Glutamatergic neuron (in vitro differentiated cells): ENCODE measurements at places on chromosomes 3 and 15.

- peak; percentile 73 for DNase-seq
Observed at GRCh38 chr3:50347187-50347813, 1.8 kb upstream of the ZMYND10 start.

DNA sequence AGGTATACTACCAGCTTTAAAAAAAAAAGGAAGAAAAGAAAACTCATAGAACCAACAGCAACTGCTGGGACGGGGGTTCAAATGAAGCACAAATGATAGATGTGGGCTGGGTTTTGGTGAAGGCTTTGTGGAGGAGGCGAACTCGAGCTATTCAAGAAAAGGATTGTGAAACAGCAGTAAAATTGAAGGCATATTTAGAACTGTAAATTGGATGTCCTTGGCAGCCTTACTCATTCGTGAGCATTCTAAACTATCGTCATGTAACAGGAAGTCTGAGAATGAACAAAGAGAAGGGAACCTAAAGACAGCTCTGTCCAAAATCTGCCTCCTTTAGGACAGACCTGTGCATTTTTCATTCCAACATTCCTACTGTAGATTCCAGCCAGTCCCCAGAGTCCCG, 97.8 kb downstream of the LARS2 start:
- no peak for DNase-seq

- no peak for DNase-seq
Observed at GRCh38 chr3:133531981-133532380, 41.5 kb upstream of the CDV3 start.

- no peak for DNase-seq
Observed at GRCh38 chr3:27311400-27311799, 57.8 kb downstream of the NEK10 start.

DNA sequence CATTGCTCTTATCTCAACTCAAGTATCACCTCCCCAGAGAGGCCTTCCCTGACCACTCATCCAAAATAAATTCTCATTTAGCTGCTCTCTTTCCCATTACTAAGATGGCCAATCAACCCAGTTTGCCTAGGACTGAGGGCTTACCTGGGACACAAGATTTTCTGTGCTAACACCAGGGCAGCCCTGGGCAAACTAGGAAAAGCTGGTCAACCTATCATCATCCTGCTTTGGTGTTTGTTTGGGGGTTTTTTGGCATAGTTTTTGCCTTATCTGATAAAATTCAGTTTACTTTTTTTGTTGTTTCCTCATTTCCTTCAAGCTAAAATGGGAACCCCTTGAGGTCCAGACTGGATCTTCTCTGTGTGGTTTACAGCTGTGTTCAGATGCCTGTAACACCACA, 131.4 kb upstream of the NR2F2 start:
- no peak for DNase-seq

- no peak for DNase-seq
Observed at GRCh38 chr3:60610441-60611112, 640.7 kb downstream of the FHIT start.

DNA sequence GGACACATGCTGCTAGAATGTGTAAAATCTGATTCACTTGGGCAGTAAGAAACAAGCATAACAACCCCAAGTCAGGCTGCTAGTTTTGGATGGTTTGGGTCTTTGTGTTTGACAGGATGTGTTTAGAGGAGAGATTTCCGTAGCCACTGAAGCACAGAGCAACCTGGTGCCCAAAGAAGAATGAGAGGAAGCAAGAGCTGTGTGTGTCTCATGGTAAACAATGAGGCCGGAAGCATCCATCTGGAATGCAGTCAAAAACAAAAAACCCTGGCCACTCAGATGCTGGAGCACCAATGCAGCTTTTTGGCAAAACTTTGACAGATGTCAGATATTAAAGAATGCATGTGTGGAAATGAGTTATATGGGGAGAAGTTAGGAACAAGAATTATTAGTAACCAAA, 39.4 kb upstream of the SNRK start:
- DNase-seq, result no peak

- no peak for DNase-seq
Observed at GRCh38 chr3:5013021-5013906, 34.0 kb downstream of the BHLHE40 start.

DNA sequence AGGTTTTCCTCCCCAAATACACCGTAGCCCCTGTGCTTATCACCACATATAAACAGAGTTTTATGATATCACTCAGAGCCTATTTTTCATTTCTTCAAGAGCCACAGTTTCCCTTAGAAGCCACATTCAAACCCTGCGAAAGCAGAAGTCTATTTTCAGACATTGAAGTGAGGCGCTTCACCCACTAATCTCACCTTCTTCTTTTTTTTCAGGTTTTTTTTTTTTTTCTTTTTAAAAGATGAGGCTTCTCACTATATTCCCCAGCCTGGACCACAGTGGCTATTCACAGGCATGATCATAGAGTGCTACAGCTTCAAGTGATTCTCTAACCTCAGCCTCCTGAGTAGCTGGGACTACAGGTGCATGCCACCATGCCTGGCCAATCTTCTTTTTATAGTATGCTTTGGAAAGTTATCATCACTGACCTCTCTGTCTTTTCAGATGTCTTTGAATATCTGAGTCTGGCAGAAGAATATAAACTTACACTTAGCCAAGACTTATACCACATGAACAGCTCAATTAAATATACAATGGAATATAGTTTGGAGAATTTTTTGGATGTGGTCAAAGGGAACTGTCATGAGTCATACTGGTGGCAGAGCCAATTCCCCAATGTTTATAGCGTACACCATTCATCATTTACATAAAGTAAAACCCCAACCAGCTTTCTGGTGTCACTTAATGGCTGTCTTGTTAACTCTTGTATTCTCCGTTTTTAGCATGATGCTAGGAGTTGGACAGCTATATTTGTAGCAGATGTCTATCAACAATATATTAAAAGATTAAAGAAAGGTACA, 59.7 kb upstream of the CCDC50 start:
- DNase-seq, result no peak

DNA sequence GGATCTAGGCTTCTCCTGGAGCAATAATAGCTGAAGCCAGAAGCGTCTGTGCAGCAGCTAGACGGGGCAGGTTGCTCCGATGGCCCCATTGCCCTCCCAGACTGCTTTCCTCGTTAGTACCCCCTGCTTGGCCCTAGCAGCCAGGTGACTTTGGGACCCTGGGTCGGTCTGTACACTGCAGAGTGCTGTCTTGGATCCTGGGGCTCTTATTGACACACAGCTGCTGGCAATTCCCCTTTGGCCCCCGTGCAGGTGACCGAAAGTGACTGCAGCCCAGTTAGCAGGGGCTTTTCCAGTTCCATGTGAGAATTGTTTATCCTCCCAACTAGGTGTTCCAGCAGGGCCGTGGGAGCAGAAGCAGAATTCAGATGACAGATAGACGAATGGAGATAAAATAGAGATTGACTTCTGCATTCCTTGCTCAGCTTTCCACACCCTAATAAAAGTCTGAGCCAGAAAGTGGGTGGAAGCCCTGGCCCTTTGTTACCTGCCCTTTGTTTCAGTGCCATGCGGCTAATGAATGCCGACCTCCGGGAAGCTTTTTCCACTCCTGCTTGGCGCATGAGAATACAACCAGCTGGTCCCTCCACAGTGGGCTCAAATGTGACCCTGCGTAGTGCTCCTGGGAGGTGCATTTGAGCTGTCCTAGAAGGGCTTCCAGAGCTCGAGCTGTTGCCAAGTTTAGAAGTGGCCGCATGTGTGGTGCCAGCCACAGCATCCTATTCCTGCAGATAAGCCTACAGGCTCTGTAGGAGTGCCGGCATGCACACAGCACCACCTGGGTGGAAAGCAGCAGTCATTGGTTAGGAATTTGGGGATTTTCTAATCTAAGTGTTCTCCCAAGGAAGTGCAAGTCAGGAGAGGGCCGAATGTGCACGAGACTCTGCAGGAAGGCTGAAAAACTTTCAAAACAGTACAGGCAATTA, 94.4 kb downstream of the SLCO3A1 start:
- no peak for DNase-seq

- DNase-seq, result no peak
Observed at GRCh38 chr3:168121184-168122017, 25.7 kb upstream of the GOLIM4 start.

DNA sequence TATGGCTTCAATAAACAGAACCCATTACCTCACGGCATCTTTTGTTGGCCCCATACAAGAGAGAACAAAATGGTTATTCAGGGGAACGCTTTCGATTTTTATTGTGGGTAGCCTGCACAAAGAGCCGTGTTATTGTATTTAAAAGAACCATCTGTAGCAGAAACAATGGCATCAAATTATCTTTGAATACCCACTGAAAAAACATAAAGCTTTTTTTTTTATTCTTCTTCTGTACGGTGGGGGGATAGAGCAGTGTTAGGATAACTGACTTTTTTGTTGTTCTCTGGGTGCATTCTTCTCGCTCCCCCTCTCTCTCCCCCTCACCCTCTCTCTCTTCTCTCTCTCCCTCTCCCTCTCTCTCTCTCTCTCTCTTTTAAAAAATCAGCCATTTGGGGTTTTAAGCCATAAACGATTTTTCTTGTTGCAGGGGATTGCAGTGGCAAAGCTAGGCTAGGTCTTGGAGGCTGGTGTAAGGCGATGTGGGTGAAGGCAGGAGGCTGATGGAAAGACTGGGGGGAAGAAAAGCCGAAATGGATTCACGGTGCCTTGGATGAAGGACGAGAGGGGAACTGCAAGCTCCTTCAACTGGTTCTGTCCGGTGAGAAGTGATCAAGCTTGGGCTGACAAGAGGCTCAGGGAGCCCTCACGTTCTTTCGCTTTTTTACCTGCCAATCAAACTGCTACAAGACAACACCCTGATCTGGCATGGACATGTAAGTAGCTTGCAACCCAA, 12.4 kb upstream of the SOX2 start:
- no peak for DNase-seq

DNA sequence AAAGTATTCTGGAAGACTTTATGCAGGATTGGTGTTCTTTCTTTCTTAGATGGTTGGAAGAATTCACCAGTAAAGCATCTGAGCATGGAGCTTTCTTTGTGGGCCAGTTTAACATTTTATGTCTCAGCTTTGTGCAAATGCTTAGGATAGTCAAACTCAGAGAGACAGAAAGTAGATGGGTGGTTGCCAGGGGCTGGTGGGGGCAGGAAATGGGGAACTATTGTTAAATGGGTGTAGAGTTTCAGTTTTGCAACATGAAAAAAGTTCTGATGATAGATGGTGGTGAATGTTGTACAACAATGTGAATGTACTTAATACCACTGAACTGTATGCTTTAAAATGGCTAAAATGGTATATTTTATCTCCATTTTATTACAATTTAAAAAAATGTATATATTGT, 24.8 kb downstream of the SPCS1 start:
- no peak for DNase-seq

DNA sequence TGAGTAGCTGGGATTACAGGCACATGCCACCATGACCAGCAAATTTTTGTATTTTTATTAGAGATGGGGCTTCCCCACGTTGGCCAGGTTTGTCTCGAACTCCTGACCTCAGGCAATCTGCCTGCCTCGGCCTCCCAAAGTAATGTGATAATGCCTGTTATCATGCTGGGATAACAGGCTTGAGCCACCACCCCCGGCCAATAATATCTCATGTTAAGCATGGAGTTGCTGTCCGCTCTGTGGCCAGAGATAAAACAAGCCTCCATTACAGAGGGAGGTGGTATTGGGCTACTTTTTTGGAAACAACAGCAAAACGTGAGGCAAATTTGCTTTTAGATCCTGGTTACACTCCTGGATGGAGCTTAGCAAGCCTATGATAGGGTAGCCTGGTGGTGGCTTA, 32.9 kb upstream of the ALG1L2 start:
- no peak for DNase-seq

GRCh38 chr3:170321321-170322034, 36.0 kb upstream of the SKIL start:
- DNase-seq, result no peak

DNA sequence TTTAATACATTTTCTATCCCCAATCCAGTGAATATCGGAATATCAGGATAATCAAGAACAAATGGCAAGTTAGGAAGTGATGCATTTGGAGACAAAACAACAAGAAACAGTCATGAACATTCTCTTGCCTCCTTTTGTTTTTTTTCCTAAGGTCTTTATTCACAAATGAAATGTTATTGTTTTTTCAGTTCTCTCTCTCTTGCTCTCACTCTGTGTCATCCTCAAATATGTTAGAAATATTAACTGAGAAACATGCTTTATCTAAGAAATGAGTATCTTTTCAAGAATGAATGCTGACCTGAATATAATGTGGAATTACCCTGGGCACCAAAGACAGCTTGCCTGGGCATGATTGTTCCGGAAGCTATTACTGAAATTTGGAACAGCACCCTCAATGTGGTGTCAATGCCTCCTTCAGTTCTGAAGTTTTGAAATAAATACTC, 51.3 kb downstream of the RBMS3 start:
- no peak for DNase-seq

- no peak for DNase-seq
Observed at GRCh38 chr15:33515121-33515520, 204.4 kb downstream of the RYR3 start.

DNA sequence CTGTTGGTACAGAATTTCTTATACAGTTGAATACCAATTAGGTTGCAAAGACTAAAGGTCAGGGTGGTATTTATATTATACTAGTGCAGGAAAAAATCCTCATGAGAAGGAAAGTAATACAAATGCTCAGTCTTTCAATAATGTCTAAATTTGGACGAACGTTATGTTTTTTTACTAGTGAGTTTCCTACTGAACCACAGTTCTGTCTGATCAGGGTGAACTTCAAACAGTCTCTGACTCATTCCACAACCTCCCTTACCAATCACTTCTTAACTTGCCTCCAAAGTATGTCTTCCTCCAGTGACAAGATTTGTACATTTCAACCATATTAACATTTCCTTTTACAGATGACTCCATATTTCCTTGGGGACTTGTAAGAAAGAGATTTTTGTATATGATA, 3.4 kb downstream of the TMEM212 start:
- no peak for DNase-seq

DNA sequence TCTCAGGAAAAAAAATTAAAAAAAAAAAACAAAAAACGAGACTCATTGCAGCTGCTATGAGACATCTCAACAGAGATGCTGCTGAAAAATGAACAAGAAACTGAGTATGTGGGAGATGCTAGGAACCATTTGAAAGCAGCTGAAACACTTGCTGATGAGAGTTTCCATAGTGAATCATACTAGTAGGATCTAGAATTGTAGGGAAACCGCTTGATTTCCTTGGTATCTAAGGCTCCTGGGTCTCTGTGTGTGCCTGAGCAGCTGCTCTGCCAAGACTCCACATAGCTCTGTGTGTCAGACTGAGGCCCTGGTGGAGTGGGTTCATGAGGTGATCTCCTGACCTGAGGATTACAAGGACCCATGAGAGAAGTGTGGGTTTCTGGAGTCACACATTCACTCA, 313.4 kb upstream of the NECTIN3 start:
- no peak for DNase-seq

- no peak for DNase-seq
Observed at GRCh38 chr3:31919528-31919927, 61.5 kb downstream of the OSBPL10 start.

DNA sequence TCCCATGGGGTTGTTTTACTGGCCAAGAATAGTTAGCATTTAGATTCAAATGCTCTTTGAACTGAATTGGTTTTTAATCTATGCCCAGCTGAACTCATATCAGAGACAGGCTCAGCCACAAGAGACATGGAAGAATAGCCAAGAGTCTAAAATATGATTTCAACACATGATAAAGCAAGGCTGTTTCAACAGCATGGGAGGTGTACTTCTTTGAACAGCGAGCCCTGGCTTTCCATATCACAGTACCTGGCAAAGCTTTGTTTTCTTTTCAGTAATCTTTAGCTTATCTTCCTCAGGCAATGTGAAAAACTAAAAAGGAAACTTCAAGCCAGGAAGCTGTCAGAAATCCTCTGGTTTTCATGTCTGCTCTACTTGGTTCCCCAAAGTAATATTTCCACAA, 413.6 kb upstream of the ADAMTS9 start:
- DNase-seq, result no peak
